ENCODE measurements at places on chromosomes 7 and 10.

DNA sequence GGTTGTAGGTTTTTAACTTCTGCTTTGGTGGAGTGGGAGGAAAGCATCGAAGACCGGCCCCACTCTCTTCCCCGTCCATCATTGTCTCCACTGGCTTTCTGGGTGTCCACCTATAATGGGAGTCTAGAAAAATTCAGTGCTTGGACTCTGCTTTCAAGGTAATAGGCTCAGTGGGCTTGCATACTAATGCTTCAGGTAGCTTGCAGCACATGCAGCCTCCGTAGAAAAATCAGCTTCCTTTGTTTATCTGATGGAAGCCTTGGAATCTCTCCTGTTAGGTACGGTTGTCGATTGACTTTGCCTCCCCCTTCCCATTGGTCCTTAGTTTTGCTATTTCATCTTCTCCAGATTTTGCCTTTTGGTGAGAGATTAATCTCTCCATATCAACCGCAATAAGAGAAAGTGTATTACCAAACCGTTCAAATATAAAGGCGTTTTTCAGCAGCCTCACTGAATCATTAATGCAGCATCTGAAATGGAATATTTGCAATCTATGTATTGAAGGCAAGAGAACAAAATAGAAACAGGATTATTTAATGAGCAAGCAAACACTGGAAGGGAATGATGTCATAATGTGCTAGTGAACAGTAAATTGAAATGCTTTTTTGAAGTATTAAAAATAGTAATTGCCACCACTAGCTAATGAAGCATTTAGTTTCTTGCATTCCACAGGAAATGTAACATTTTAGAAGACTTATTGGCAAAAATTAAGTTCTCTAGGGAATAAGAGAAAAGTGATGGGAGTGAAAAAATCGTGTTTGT is 944 bp downstream of the AVL9 start:
- no peak for DNase-seq

GRCh38 chr7:139496528-139496927 is 13.1 kb upstream of the KLRG2 start:
- DNase-seq: no peak

DNA sequence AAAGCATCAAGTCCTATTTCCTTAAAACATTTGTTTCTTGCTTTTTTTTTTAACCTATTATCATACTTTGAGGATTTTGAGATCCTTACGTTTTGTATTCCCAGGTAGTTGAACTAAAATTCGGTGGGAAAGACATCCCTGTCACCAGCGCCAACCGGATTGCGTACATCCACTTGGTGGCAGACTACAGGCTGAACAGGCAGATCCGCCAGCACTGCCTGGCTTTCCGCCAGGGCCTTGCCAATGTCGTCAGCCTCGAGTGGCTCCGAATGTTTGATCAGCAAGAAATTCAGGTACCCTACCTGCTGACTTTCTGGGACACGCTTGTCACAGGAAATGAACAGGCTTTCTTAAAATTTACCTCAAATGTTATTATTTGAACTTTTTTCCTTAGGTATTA is 83.0 kb upstream of the DNAJB6 start:
- DNase-seq: no peak

GRCh38 chr7:28126410-28127041 is 54.1 kb downstream of the JAZF1 start:
- DNase-seq: no peak

DNA sequence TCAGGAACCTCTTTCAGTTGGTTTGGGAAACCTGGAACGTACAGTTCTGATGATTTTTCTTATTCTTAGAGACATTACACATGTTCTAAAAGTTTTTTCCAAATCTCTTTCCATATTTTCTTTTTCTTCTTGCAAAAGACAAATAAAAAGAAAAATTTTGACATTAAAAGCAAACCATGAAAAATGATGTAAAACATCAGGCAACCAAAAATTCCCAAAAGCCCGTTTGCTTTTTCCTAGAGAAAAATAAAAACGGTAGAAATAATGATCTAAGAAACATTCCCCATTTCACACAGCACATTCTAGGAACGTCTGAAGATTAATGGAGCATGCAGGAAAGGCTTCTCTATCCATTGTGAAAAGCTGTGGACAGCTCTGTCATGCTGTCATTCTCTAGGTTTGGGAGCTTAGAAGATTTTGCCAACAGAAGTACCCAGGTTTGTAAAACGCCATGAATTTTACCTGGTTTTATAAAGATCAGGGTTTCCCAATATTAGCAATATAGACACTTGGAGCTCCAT is 11.2 kb upstream of the PRTFDC1 start:
- DNase-seq: no peak

GRCh38 chr10:12655940-12656339 is 306.6 kb downstream of the CAMK1D start:
- no peak for DNase-seq

DNA sequence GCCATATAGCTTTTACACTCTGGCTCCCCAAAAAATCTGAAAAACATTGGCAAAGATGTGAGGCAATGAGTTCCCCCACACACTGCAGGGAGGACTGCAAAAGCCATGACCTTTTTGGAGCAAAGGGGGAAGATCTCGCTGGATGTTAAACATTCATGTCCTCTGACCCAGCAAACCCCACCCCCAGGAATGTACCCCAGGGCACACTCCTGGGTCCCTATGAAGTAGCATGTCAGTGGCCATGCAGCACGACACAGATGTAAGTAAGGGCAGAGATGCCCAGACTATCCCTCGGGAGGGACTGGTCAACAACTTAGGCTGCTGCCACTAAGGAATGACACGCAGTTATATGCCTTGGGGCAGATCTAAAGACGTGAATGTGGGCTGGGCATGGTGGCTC is 100.6 kb downstream of the DLG5 start:
- no peak for DNase-seq

- no peak for DNase-seq
These were observed 20.1 kb downstream of the NPS start for GRCh38 chr10:127569210-127569609.

GRCh38 chr7:50775231-50775630 is 7.5 kb downstream of the GRB10 start:
- DNase-seq: no peak

DNA sequence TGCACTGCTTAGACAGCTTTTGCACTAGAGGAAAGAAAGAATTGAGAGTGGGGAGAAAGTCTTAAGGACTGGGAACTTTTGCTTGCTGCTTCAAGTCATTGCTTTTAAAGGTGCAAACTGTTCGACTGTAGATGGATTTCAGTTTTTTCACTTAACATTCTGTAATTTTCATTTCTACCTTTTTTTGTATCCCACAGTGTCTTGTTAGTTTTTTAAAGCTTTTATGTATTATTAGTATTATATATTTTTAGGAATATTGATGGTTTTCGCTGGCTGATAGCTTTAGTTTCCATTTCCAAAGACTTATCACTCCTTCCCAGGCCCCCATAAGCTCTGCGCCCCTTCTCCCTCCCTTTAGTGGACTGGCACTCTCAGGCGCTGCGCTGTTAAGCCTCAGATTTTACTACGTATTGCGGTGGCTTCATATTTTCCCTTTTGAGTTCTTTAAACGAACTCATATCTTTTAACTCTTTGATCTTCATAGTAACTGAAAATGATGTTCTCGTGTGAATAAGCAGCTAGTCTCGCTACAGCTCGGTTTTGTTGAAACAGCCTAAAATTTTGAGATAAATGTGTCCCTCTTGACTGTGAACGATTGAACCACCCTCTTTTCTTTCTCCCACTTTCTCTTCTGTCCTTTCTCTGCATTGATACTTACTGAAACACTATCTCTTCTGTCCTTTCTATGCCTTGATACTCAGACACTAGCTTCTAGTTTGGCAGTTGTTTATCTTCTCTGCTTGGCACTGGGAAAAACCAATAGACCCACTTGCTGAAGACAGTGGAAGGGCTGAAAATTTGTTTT is 2.5 kb upstream of the ETV1 start:
- no peak for DNase-seq

- no peak for DNase-seq
These were observed 55.3 kb upstream of the SRRM3 start for GRCh38 chr7:76146374-76146773.

- no peak for DNase-seq
These were observed 62.5 kb upstream of the LEP start for GRCh38 chr7:128178611-128179010.

- no peak for DNase-seq
These were observed 139.2 kb upstream of the PTER start for GRCh38 chr10:16297642-16298041.

DNA sequence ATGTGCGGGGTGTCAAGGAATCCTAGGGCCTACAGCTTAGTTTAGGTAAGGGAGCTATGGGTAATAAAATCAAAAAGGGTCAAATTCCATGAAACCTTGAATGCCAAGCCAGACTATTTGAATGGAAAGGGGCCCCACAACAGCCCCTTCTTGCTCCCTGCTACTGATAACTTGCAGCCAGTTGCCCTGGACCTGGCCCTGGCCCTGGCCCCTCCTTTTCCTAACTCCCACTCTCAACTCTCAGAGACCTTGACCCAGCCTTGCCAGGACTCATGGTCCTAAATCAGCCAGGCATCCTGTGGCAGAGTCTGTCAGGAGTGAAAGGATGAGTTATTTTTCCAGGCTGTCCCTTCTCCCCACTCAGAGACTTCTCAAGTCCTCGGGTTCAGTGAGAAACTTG is 5.9 kb downstream of the KCNIP2 start:
- DNase-seq: no peak

GRCh38 chr7:28958235-28958979 is at the start of gene TRIL:
TRIL (minus strand) TSS chr7:28958330; CDS start chr7:28958046, 284 bp downstream.
- DNase-seq: peak; percentile 61

DNA sequence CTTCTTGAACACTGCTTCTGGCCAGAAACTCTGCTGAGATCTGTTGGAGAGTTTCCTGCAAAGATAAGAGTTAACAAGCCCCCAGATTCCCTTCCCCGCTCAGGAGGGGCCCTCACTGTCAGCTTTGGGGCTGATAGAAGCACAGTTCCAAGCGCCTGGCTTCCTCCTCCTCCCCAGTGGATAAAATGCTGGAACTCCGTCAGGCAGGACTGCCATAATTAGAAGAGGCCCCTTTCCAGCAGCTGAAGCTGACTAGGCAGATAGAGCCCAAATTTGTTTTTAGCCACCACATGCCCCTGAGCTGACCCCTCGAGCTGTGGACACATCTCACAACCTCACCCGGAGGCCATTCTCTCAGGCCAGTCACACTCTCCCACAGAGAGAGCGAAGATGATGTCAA is 89.4 kb downstream of the TBXAS1 start:
- no peak for DNase-seq

DNA sequence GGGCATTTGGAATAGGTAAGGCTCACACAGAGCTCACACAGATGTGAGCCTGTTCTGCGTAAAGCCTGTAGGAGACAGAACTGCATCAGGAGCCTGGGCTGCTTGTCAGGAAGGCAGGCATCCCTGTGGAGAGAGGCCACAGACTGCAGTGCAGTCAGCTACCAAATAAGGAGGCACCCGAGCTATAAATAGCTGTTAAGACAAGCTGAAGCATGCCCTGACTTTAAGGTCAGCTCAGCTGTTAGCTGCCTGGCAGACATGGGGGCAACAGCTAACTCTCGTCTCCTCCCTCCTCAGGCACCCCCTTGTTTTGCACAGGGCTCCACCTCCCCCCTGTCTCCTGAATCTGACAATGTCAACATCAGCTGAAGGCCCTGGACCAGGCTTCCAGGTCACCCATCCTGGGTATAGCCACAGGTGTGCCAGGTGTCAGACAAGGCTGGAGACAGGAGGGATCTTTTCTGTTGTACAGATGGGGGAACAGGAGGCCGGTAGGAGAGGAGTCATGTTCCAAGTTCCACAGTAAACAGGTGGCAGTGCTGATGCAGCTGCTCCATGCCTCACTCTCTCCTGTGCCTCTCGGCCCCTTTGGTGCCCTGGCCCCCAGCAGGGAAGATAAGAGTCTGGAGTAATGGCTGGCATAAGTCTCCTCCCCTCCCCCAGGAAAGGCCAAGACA is 27.6 kb upstream of the MKRN1 start:
- DNase-seq: peak; percentile 80

DNA sequence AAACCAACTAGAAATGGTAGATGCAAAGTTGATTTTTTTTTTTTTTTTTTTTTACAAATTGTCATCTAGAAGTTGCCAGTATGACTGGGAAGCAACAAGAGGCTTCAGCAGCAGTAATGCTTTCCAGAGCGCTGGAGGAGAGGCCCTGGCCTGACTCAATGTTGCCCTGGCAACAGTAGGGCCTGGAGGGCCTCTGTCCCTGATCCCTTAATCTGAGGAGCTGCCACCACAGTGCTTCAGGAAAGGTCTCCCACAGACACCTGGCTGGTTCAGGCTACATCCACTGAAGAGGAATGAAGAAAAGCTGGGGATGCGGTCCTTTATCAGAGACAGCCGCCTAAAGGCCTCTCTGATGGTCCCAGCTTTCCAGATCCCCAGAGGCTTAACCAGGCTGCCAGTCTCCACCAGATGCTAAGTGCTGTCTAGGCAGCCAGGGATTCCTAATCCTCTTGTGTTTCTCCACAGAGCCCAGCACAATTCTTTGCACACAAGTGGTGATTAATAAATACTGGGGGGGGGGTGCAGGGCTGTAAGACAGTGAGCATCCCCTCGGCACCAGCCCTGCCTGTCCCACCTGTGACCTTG is 33.7 kb downstream of the ZNF777 start:
- DNase-seq: no peak

GRCh38 chr10:12036073-12036655 is 6.4 kb downstream of the UPF2 start:
- DNase-seq: no peak

DNA sequence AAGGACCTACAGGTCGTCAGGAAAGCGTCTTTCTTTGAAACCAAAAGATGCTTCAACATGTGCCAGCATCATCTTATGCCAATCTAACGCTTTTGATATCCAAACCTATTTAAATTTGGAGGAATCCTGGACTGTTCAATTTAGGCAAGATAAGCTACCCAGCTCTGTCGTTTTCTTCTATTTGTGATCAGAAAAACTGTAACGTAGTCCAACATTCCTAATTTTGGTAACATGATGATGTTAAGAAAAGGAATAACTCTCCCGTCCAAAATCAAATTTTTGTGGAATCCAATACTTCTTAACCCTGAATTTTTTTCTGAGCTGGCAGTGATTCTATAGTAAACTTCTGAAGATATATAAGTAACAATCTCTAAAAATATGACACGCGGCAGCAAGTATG is 93.3 kb upstream of the MKX start:
- no peak for DNase-seq

- no peak for DNase-seq
These were observed 251.2 kb upstream of the PPP2R2D start for GRCh38 chr10:131649617-131650016.

GRCh38 chr10:104090611-104091010 is 4.9 kb upstream of the COL17A1 start:
- peak; percentile 72 for DNase-seq

- DNase-seq: no peak
These were observed 371.0 kb downstream of the DPP6 start for GRCh38 chr7:154423231-154423630.

- no peak for DNase-seq
These were observed 38.9 kb upstream of the LRGUK start for GRCh38 chr7:134088199-134088598.

- DNase-seq: no peak
These were observed 44.0 kb downstream of the NRP1 start for GRCh38 chr10:33290321-33291052.

GRCh38 chr7:48298779-48299178 is 127.5 kb downstream of the ABCA13 start:
- peak; percentile 56 for DNase-seq

- peak; percentile 28 for DNase-seq
These were observed 8.0 kb downstream of the AASS start for GRCh38 chr7:122136078-122136477.

GRCh38 chr10:110355922-110356627 is 51.4 kb upstream of the SMNDC1 start:
- DNase-seq: no peak
